GM12892 (cell line): ENCODE measurements at places on chromosomes 12 and 14.

- DNase-seq = no peak
These were observed 242.1 kb downstream of the CACNA1C start for GRCh38 chr12:2294651-2295475.

DNA sequence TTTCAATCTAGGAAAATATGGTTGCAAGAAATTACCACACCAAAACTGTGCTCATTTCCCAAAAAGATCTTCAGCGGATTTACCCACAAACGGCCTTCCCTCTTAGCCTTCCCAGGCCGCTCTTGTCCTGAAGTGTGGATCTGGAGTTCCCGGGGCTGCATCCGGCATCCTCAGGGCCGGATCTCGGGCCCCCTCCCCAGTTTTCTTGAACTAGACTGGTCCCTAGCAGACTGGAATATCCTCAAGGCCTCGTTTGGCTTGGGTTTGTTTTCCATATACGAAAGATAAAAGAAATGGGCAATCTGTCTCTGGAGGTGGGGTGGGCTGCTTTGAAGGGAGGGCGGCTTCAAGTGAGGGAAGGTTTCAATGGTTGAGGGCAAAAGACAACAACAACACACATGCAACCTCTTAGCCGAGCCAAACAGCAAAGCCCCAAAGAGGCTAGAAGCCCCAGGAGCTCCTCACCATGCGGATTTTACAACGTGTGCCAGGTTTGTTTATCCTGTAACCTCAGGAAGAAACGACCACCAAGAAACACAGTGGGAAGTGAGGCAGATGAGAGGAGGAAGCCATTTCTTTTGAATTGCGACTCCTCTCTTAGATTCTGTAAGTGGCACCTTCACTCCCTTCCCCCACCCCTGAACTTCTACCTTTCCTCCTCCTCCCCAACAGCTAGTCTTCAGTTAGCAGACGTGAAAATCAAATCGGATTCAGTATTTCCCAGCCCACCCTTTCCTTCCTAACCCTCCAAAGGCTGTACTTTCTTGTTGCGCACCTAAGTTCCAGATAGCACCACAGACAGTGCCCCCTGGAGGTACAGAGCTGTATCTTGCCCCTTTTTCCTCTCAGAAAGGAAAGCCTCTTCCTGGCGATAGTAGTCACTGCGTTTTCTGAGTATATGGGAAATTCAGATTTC is 2.6 kb downstream of the MYF6 start:
- no peak for DNase-seq

DNA sequence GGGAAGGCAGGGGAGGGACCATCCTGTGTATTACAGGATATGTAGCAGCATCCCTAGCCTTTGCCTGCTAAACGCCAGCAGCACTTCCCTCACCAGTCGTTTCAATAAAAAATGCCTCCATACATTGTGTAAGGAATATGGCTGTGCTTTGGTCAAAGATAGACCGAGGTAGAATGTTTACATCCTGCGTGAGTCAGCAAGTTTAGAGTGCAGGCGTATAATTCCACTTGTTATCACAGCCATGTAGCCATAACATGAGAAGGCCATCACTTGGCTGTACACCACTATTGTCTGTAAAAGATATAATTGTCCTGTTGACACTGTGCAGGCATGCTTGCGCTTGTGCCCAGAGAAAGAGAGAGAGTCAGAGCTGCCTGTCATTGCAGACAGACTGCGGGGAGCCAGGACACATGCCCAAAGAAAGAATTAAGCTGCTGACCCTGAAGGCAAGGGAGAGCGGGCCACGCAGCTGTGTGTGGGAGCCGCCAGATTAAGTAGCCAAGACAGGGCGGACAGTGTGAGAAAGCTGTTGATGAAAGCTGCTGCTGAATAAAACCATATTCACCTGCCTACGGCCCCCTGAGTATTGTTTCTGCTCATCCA is 68.4 kb downstream of the CRACR2A start:
- DNase-seq = no peak

DNA sequence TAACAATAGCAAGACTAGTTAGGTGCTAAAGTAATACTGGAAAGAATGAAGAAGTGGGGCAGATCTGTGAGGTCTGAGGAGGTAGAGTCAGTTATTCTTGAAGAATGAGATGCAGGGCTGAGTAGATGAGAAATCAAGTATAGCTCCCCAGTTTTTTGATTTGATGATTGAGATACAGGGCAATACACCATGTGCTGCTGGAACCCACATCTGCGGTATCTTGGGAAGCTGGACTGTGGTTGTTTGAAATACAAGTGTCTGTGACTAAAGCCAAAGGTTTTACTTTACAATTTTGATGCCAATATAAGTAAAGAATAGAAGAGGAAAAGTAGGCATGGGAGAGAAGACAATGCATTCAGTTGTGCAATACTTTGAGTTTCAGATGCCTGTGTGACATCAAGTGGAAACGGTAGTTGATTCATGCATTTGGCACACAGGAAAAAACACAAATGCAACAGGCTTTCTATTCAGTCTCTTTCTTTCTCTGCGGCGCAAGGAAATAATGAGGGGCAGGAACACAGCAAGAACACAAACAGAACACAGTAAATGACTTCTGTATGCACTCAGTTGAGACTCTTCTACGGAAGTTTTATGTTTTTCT is 190.2 kb upstream of the SLC38A2 start:
- DNase-seq = no peak

DNA sequence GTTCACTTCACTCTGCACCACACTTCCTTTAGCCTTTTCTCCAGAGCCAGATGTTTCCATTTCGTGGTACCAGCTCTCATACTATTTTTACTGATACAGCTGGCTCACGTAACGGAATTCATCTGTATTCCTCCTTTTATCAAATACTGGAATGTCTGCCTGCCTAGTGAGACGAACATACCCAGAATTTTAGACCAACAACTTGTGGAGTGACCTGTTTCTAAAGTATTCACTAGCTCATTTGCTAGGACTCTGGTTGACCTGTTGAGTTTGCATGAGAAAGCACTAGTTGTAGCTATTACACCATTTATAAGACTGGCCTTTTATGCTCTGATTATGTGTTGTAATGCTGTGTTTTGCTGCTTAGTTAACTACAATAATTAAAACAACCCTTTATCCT is 22.6 kb downstream of the KCNA5 start:
- no peak for DNase-seq

- DNase-seq = no peak
These were observed 93.7 kb downstream of the SOX5 start for GRCh38 chr12:23855813-23856212.

DNA sequence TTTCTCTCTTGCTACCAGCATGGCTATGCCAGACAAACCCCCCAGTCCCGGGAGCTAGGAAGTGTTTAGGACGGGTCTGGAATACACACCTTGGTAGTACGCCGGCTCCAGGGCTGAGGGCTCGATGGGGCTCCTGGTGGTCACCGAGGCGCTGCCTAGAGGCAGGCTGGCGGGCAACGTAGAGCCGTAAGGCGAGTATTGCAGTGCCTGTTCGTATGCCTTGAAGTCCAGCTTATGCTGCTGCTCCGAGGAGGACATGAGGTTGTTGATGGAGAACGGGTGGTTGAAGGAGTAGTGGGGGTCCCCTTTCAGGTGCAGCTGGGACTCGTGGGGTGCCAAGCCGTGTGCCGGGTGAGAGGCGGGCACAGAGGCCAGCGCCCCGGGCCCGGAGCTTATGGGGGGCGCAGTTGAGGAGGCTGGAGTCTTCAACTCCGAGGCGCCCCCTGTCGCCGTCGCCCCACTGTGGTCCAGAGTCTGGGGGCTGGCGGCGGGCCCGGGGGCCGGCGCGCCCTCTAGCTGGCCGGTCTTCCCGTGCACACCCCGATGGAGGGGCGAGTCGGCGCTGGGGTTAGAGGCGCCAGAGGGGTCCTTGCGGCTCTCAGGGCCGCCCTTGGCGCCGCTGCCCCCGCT is 3.6 kb downstream of the FOXA1 start:
- DNase-seq = no peak

GRCh38 chr12:113861708-113862312 is 104.3 kb downstream of the RBM19 start:
- DNase-seq = no peak

GRCh38 chr14:101873076-101873825 is 91.1 kb upstream of the DYNC1H1 start:
- no peak for DNase-seq

- DNase-seq = no peak
These were observed 7.4 kb downstream of the SMAGP start for GRCh38 chr12:51262758-51263177.

- DNase-seq = no peak
These were observed 100.2 kb downstream of the NUMB start for GRCh38 chr14:73358187-73358586.

DNA sequence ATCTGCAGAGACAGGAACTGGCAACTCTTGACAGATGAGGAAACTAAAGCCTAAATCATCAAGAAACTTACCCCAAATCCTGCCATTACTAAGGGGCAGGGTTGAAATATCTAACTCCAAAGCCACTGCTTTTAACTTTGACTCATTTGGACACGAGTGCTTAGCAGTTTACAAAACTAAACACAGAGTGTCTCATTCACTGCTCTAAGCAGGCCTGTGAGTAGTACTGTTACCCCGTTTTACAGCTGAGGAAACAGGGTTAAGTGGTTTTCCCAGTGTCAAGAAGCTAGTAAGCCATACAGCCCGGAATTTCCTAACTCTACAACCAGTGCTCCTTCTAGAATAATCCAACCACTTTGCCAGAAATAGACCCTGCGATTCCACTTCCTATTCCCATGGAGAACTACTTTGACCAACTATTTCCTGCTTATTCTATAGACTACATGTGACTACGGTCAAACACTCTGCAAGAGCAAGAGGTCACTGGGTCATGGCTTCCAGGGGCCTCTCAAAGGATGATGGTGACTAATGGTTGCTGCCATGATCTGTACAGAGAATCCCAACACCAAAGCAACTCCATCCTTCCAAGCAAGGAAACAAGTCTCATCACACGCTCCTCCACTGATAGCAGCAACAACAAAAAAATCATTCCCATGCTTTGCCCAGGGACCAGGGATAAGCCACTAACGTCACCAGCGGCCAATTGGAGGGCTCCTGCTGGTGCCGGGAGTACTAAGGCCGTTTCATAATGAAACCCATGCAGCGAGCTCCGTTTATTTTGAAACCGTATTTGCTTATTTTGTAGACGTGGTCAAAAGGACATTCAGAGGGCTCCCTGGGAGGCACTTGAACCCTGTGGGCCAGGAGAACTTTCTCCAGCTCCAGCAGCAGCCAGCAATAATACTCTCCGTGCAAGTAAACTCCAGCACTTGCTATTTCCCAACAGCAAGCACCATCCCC is 56.3 kb downstream of the NUAK1 start:
- DNase-seq = no peak
